Muscle of leg (tissue), 16 donors: ENCODE measurements at places on chromosomes 1 and 21. TPM values are rescaled to one million over a fixed set of nuclear protein-coding genes. Genes with fewer than 3 reads are reported as not detected.

HAO2 gene
- total RNA-seq: 0.13 TPM

DNA sequence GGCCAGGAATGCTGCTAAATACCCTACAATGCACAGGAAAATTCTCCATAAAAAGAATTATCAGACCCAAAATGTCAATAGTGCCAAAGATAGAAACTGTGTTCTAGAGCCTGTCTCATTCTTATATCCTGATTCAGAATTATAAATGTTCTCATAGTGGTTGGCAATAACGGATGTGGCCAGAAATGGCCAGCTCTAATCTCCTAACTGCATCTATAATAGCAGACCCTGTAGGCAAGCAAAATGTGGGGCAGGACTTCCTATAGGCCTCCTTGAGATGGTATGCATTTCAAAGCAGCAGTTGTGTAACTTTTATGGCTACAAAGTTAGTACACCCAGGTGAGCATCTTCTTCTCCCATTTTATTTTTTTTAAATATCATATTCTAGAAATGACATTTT, 95.9 kb upstream of the SGIP1 start:
- no peak overlapping the region for H3K4me3 ChIP-seq
- H3K27me3 ChIP-seq: no peaks in the 10 kb centered on the region
- H3K36me3 ChIP-seq: no peaks in the 10 kb centered on the region
- H3K4me1 ChIP-seq: no peaks in the 10 kb centered on the region
- H3K27ac ChIP-seq: no peak overlapping the region

CRABP2 gene
- total RNA-seq: 268 TPM

DNA sequence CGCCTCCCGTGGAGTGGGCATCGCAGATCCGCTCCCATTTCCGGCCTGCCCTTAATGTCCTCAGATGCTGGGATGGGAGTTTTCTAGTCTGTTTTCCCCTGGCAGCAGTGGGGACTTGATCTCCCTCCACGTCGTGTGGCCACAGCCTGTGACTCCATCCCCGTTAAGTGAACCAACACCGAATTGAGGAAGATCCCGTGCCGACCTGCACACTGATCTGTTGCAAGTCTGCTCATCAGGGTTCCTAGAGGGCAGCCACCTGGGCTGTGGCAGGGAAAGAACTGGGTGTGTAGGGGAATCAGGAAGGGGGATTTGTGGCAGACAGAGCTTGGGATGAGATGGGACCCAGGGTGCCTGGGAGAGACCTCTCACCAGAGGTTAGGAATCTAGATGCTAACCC, 23.3 kb upstream of the CDK18 start:
- no peak for DNase-seq
- H3K36me3 ChIP-seq: no peaks in the 10 kb centered on the region
- no peak overlapping the region for H3K27ac ChIP-seq
- H3K4me1 ChIP-seq: peaks cover 11% of the 10 kb centered on the region

PEAR1 gene
- total RNA-seq: 12.2 TPM

NKAIN1 gene
- 1.3 TPM for total RNA-seq

FHL3 gene
- total RNA-seq: 81.6 TPM

DNA sequence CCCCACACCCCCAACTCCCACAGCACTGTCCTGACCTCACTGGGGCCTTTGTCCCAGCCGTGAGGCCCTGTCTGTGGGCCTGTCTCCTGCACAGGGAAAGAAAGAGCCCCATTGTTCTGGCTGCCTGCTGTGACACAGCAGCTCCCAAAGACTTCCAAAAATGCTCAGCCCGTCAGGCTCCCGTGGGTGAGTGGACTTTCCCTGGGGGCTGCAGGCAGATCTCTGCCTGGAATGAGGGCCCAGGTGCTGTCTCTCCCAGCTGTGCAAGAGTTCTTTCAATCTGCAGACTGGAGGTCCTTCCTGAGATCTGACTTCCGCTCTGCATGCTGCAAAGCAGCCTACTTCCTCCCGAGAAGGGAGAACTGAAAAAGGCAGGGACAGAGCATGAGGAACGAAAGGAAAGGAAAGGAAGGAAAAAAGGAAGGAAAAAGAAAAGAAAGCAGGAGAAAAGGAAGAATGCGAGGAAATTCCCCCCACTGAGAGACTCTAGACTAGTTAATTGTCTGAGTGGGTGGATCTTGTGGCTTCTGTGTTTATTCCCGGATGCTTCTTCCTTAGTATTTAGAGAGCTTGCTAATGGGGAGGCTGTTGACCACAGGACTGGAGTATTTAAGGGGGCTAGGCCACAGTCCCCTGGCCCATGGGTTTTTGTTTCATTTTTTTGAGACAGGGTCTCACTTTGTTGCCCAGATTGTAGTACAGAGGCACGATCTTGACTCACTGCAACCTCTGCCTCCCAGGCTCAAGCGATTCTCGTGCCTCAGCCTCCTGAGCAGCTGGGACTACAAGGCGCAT, 15.0 kb downstream of the NES start:
- no peaks in the 10 kb centered on the region for H3K36me3 ChIP-seq
- no peak overlapping the region for H3K4me3 ChIP-seq
- H3K27ac ChIP-seq: peak overlapping the region; percentile 97
